Activated CD4-positive, alpha-beta T cell treated with anti-CD3 and anti-CD28 coated beads for 36 hours (primary cell): ENCODE measurements at places on chromosomes 3 and 15.

DNA sequence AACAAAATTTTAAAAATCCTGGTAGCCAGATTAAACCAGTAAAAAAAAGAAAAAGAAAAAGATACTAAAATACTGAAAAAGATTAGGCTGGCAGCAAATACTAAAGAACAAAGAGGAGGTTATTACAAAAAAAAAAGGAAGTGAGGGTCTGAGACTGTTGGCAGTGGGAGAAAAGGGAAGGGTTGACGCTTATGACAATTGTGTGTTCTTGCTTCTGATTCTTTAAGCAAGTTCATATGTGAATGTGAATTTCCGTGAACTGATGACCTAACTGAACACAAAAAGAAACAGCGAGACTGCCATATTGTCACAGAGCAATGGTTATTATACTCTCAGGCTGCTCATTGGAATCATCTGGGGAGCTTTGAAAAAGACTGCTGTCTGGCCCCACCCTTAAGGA is 56.5 kb downstream of the ATP13A4 start:
- DNase-seq, result no peak

DNA sequence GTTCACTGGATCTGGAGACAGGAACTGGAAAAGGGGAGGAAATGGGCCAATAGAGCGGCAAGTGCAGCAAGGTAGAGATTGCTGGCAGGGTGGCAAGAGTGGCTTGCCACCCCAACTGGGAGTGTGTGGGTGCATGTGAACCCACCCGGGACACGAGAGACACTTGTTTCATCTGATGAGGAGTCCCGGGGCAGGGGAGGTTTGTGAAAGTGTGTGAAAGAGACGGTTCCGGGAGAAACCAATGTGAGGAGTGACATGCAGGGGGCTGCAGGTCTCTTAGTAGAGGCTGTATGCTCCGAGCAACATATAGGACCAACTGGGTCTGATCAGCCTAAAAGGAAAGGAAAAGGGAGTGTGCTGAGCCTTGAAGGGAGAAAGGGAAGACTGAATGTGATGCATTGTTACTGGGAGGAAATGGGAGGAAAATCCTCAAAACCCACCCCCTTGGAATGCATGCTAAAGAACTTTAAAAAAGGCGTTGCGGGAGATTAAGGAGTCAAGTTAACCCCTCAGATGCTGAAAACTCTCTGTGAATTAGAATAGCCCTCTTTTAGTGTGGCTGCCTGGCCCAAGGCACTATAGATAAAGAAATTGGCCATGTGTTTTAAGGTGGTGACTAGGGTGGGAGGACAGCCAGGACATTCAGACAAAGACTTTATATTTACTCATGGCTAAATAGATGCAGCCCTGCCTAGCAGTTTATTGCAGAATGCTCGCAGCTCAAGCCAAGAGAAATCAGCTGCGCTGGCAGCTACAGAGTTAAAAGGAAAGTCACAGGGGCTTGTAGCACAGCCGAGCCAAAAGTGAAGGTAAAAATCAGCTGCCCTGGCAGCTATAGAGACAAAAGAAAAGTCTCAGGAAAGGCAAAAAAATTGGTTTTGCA is 9.1 kb upstream of the SLC9C1 start:
- peak; percentile 46 for DNase-seq

- no peak for DNase-seq
Observed at GRCh38 chr3:135970506-135971116, 5.1 kb downstream of the PPP2R3A start.

GRCh38 chr3:49617390-49618013 is 56.6 kb upstream of the APEH start:
- DNase-seq, result no peak

- DNase-seq, result no peak
Observed at GRCh38 chr3:21942328-21942727, 191.3 kb upstream of the ZNF385D start.

DNA sequence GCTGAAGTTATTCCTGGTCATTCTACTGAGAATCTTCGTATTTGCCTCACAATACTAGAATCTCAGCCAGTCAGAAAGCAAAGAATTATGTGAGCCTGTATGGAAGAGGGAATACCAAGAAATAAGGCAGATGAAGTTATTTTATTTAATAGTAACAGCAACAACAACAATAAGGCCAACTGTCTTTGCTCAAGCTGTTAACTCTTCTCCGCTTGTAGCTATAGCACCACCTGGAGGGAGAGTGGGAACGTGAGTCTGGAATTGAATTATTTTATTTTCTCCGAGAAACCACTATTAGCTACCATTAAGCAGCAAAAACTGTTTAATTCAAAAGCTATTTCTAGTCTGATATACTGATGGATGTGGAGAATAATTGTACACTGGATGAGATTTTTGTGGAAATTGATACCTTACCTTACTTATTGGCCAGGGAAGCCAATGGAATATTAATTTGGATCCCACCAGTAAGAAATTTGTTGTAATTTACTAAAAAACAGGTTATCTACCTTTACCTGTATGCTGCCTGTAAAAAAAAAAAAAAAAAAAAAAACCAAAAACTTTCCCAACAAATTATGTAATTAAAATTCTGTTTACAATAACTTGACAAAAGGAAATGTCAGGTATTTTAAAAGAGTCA is 50.1 kb downstream of the CALML4 start:
- peak; percentile 24 for DNase-seq

- no peak for DNase-seq
Observed at GRCh38 chr3:65376426-65376825, 662.3 kb downstream of the MAGI1 start.

DNA sequence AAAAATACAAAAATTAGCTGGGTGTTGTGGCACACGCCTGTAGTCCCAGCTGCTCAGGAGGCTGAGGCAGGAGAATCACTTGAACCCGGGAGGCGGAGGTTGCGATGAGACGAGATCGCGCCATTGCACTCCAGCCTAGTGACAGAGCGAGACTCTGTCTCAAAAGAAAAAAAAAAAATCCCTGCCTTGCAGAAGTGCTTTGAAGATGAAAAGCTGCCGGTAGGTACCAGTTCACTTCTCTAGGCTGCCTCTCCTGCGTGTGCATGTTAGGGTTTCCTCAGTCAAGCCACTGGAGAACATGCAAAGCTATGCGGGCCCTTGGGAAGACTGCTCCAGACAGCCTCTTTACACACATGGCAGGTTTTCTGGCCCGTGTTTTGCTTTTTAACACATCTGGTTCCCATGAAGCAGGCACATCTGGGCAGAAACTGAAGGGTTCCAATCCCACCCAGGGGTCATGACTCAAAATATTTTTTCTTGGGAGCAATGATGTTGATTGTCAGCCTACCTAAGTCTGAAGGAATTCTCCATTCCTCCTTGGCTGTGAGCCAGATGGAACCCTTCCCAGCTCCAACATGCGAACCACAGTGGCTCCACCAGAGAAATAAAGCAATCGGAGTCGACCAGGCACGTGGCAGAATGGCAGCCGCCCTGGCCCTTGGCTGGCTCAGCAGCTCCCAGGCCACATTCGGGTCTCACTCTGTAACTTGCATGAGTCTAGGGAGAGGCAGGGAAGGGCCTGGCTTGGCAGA is 29.6 kb downstream of the MGLL start:
- no peak for DNase-seq

- DNase-seq, result peak; percentile 53
Observed at GRCh38 chr3:108862865-108863798, 40.5 kb downstream of the TRAT1 start.
